ENCODE measurements at places on chromosomes 11 and 22.

DNA sequence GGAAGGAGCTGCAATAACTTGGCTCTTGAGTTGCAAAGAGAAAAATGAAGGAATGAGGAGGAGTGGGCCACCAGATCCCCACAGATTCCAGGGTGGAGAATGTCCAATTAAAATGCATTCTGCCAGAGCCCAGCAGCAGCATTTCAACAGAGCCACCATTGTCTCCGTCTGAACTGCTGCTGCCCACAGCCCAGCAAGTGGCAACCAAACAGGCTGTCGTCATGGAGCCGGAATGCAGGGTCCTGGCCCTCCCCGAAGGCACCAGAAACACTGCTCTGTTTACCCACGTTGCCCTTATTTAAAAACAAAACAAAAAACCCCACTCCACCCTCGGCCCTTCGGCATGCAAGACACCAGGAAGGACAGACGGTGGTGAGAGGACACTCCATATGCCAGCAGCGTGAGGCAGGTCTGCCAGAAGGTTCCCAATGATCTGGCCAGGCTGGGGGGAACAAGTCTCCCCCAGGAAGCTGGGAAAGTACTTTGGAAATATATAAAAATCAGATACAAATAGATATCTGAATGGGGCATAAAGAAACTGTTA is 32.5 kb downstream of the PLEKHA7 start:
- no peak for DNase-seq

GRCh38 chr11:32213223-32213622 is 122.3 kb downstream of the RCN1 start:
- DNase-seq: no peak

GRCh38 chr22:19663821-19664355 is 50.4 kb upstream of the SEPTIN5 start:
- DNase-seq: no peak

- no peak for DNase-seq
Measured at GRCh38 chr22:46421267-46421666, 85.8 kb downstream of the TRMU start.

GRCh38 chr11:70186936-70187335 is 16.2 kb upstream of the FADD start:
- no peak for DNase-seq

- no peak for DNase-seq
Measured at GRCh38 chr22:19470010-19470409, 9.0 kb downstream of the UFD1 start.

- DNase-seq: no peak
Measured at GRCh38 chr11:64006398-64006797, 20.2 kb downstream of the OTUB1 start.

DNA sequence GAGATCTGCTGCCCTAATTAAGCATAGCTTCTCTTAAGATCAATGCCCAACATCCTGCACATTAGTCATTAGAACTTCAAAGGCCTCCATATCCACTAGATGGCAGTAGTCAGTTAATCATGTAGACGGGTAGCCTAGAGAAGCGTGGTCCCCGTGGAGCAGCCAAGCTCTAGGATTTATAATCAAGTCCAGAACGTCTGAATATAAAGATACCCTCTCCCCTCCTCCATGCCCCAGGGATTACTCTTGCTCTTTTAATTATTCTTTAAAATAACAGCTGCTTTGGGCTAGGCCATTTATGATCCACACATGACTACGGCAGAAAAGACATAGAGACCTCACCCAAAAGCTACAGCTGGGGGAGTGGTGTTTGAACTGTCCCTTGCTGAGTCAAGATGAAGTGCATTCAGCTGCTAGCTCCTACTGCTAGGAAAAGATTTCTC is 327.6 kb upstream of the PLET1 start:
- no peak for DNase-seq

DNA sequence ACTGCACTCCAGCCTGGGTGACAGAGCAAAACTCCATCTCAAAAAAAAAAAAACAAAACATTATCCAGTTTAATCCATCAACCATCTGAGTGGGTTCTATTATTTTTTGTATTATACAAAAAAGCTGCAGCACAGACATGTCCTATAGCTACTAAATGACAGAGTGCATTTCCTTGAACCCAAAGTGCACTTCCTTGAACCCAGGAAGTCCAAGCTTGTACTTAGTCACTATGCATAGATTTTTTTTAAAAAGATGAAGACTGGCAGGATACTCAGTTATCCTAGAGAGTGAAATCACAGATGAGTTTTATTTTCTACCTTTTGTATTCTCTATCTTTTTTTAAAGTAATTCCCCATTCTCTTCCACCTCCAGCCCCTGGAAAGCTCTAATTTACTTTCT is 8.0 kb upstream of the RRAS2 start:
- no peak for DNase-seq

- no peak for DNase-seq
Measured at GRCh38 chr11:98365941-98366340, 654.8 kb upstream of the CNTN5 start.

- DNase-seq: no peak
Measured at GRCh38 chr22:48751539-48752437, 1075.9 kb downstream of the BRD1 start.

- DNase-seq: no peak
Measured at GRCh38 chr11:73291781-73292524, 16.1 kb upstream of the ARHGEF17 start.

DNA sequence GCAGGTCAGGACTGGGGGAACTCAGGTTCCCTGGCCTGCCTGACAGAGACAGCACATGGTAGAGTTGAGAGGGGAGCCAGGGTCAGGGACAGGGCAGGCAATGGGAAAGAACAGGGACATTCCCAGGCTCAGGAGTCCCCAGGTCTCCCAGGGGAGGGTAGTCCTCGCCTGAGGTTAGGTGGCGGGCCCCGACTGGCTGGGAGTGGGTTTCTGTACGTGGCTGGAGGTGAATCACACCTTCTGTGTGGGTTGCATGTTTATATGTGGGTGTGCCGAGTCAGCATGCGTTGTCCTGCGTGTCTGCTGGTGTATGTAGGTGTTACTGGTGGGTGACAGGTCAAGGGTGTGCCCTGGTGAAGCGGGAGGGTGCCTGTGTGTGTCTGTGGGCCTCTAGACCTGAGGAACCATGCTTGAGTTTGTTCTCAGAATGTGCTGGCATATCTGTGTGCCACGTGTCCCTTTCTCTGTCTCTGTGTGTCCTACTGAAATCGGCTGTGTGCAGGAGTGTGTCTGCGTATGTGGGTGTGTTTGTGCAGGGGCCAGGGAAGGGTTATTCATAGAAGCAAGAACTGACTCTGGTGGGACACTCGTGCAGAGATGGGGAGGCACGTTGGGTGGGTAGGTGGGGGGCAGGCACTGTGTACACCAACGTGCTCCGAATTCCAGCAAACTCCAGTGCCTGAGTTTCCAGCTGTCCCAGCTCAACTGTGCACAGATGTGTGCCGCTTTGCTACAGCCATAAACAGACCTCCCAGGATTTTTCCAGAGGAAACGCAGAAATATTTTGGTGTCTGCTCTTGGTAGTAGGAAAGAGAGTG is 23.8 kb upstream of the OAF start:
- no peak for DNase-seq

- DNase-seq: peak; percentile 46
Measured at GRCh38 chr22:29071261-29072045, 1.4 kb upstream of the KREMEN1 start.

GRCh38 chr11:79078999-79079398 is 361.8 kb downstream of the TENM4 start:
- no peak for DNase-seq

GRCh38 chr22:19874307-19875060 is 19.8 kb upstream of the GNB1L start:
- peak; percentile 15 for DNase-seq

- no peak for DNase-seq
Measured at GRCh38 chr11:111329306-111330204, 31.2 kb downstream of the POU2AF3 start.

GRCh38 chr22:23008896-23009295 is 61.4 kb upstream of the GNAZ start:
- no peak for DNase-seq

DNA sequence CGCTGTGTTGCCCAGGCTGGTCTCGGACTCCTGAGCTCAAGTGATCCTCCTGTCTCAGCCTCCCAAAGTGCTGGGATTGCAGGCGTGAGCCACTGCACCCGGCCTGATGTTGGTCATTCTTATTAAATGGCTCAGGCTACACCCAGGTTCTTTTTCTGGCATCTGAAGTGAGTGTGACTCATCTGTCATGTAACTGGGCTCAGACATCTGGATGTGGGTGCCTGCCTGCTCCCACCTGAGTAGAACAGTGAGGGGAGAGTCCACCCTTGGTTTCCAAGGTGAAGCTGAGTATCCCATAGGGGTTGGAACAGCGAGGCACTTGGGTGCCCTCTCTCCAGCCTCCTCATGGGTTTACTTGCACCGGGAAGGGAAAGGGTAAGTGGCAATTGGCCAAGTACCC is 36.7 kb upstream of the EIF3D start:
- no peak for DNase-seq

- no peak for DNase-seq
Measured at GRCh38 chr11:117217141-117218084, 14.5 kb downstream of the PCSK7 start.

GRCh38 chr11:114604886-114605285 is 9.3 kb upstream of the NXPE4 start:
- no peak for DNase-seq

- peak; percentile 15 for DNase-seq
Measured at GRCh38 chr11:76663486-76663810, 7.1 kb downstream of the LRRC32 start.

GRCh38 chr11:122797651-122798050 is 40.6 kb upstream of the CRTAM start:
- DNase-seq: no peak

GRCh38 chr11:77074626-77075221 is 8.0 kb downstream of the CAPN5 start:
- DNase-seq: no peak

DNA sequence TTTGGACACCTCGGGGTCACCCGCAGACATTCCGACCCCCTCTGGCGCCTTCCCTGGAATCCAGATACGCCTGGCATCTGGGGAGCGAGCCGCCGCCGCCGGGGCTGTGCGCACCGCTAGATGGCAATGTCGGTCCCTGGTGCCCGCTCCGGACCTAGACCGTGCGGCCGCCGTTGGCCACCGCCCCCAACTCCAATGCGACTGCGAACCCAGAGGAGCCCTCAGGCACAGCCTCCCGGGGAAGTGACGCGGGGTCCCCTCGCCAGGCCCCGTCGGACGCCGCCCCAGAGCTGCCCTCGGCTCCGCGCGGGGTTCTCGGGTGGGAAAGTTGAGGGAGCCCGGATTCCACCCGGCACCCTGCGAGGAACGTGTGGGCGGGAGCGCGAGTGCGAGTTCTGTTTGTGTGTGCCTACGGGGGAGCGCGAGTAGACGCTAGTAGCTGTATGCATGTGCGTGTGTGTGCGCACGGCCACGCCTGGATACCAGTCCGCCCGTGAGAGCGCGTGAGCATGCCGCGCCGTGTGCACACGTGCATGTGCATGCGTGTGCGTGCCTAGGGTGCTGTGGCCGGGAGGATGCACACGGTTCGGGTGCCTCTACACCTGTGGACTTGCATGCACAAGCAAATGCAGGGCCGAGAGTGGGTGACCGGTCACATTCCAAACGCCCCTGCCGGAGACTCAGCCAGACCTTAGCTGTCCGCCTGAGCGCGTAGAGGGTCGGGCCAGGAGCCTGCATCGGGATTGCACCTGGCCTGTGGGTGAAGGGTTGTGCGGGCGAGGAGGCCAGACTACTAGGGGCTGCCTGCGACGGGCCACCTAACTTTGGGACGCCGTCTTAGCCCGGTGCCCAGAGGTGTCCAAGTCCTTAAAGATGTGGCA is 1.9 kb downstream of the CHRM4 start:
- DNase-seq: peak; percentile 90

DNA sequence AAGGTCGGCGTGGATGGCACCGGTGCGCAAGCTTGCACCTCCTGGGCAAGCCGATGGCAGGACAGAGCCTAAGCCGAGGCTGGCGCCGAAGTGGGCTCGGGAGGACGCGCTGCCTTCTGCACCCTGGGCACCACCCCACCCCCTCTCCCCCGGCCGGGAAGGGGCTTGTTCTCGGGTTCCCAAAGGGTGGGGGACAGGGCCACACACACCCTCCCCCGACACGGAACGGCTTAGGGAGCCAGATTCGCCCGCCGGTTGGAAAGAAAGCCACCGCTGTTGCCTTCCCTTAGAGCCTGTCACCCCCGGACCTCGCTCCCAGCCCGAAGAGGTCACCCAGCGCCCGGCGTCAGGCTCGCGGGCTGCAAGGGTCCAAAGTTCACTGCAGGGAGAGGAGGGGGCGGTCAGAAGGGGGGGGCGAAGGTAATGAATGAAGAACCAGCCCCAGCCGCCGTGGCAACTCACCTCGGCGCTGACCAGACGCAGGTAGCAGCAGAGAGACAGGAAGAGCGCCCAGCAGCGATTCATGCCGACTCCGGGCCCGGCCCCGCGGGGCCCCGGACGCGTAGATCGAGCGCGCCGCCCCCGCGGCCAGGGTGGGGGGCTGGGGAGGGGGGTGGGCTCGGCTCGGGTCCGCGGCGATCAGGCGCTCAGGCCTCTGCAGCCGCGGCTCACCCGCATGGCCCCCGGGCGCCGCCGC is 1.2 kb downstream of the PDGFB start:
- no peak for DNase-seq

DNA sequence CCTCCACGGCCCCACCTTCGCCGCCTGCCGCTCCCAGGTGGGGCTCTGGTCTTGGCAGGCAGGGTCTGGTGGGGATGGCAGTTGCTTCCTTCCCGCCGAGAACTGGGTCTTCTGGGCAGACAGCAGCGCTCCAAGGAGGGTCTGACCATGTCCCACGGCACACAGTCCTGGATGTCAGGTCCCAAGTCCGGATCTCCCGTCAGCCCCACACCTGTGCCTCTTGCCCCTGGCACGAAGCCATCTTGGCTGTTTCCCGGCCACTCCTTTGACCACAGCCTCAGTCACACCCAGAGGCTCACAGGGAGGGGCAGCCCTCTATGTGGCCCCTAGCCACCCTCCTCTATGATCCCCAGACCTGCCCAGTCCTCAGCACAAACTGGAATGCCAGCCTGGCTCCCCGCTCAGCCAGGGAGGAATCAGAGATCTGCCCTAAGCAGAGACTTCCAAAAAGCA is 14.3 kb downstream of the MUC5B start:
- DNase-seq: no peak
